PC-3 (cell line): ENCODE measurements at places on chromosomes 1 and 21. TPM values are rescaled to one million over a fixed set of nuclear protein-coding genes. Genes with fewer than 3 reads are reported as not detected.
A peak's percentile ranks its signal among the peaks of the same experiment; 100 is the strongest.

Gene SNX7
- 36.5 and 43.3 TPM in 2 replicates for total RNA-seq

Gene ESPN
- total RNA-seq: 11.1 and 14.1 TPM in 2 replicates

DNA sequence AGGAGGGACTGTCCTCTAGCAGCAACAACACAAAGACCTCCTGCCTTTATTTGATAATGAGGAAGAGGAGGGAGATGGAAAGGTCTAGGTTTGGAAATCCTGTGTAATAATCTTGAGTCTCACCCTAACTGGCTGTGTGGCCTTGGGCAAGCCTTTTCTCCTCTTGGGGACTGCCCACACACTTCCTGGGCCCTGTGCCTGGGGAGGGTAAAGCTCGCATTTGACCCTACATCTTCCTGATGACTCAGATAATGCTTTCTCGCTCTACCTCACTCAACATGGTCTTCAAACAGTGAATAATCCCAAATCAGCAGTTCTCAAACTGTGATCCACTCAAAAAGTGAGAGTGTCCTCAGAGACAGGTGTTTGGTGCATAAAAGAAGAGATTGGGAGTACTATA is 81.2 kb downstream of the VWA5B1 start:
- peak; percentile 13 for DNase-seq

DNA sequence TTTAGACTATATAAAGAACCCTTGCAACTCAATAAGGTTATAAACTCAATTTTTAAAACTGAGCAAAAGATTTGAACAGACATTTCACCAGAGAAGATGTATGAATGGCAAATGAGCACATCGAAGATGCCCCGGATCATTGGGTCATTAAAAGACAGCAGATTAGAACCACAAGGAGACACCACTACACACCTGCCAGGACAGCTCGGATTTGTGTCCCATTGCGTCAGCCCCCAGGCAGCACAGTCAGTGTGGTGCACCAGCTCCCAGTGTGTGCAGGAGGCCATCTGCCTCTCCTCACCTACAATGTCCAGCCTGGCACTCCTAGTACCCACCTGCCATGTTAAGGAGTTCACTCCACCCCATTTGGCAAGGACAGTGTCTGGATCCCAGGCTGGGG is 61.1 kb upstream of the LRP8 start:
- no peak for DNase-seq

DNA sequence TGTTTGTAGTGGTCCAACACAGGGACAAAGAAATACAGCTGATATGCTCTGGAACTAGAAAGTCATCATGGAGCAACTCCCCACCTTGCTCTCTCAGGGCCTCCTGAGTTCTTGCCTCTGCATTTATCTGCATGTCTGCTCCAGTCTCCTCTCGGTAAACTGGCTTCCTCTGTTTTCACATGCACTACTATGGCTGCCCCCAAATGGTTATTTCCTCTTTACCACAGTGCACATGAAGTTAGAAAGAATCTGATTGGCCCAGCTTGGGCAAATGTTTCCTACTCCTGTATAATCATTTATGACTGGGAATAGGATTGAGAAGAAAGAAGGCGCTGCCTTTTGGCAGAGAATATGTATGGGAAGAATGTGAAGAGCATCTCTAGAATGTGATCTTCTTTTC is 16.5 kb upstream of the PSMB2 start:
- no peak for DNase-seq

DNA sequence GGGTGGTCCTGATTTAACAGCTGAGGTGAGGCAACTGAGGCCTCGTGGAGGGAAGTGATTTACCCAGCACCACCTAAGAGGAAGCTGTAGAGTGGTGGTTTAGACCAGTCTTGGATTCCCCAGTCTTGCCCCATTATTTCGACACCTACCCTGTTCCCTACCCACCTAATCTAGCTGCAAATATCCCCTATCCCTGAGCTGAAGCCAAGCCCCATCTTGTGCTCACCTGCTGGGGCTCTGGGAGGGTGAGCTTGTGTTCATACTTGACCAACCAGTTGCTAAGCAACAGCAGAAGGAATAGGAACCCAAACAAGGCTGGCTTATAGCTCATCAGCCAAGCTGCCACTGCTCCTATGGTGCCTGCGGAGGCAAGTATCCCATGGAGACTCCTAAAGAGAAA is 2.0 kb downstream of the TEX46 start:
- DNase-seq: peak; percentile 26

DNA sequence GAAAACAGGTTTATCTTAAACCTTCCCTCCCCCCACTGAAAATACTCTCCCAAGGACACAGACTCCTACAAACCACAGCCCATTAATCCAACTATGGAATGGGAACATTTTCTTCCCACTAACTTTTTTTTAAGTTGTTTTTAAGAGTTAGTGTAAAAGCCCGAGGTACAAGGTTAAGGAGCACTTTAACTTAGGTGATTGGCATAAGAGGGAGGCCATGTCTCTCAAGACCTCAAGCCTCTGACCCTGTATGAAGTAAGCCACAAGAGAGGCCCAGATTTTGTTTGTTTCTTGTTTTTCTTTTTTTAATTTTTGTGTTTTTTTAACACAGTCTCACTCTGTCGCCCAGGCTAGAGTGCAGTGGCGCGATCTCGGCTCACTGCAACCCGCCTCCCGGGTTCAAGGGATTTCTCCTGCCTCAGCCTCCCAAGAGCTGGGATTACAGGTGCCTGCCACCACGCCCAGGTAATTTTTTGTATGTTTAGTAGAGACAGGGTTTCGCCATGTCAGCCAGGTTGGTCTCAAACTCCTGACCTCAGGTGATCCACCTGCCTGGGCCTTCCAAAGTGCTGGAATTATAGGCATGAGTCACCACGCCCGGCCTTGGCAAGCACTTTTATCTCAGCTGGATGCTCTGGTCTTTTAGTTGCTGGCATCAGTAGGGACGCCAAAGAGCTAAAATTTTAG is 14.4 kb downstream of the ARMH1 start:
- peak; percentile 63 for DNase-seq

DNA sequence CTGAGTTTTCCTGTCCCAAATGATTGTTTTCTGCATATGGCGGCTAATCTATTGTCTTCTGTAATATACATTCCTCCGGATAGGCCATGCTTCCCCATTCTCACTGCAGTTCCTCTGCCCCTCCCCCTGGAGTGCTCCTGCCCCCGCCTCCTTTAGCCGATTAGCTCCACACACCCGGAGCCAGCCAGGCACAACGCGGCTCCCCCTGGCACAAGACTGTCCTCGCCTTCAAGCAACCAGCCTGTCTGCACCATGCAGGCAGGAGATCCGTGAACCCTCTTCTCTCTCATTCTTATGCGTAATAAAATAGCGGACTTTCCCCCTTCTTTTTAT is 18.0 kb downstream of the SERTAD4 start:
- peak; percentile 25 for DNase-seq

GRCh38 chr1:67517046-67517445 is 86.8 kb upstream of the SERBP1 start:
- no peak for DNase-seq

DNA sequence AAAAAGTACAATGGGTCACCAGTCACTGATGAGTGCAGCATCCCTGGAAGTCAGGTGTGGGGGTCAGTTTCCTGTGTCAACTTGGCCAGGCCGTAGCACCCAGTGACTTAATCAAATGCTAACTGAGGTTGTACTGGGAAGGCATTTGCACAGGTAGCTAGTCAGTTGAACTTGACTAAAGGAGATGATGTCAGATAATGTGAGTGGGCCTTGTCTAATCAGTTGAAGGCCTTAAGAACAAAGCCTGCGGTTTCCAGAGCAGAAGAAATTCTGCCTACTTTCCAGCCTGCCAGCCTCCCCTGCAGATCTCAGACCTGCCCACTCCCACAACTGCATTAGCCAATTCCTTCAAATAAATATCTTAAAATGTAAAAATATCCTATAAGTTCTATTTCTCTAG is 57.1 kb downstream of the ERG start:
- peak; percentile 41 for DNase-seq
